Thyroid gland (tissue), 4 donors: ENCODE measurements at places on chromosomes 1 and 21. TPM values are rescaled to one million over a fixed set of nuclear protein-coding genes. Genes with fewer than 3 reads are reported as not detected.

DNA sequence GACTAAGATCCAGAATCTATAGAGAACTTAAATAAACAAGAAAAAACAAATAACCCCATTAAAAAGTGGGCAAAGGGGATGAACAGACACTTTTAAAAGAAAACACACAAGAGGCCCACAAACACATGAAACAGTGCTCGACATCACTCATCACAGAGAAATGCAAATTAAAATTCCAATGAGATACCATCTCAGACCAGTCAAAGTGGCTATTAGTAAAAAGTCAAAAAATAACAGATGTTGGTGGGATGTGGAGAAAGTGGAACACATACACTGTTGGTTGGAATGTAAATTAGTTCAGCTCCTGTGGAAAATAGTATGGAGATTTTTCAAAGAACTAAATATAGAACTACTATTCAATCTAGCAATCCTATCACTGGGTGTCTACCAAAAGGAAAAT lies 143.1 kb downstream of the IFI44 start:
- no peaks in the 10 kb centered on the region for H3K27me3 ChIP-seq
- no peaks in the 10 kb centered on the region for H3K4me1 ChIP-seq
- no peak overlapping the region for H3K27ac ChIP-seq
- DNase-seq: no peak
- no peaks in the 10 kb centered on the region for H3K36me3 ChIP-seq
- no peak overlapping the region for H3K4me3 ChIP-seq

DNA sequence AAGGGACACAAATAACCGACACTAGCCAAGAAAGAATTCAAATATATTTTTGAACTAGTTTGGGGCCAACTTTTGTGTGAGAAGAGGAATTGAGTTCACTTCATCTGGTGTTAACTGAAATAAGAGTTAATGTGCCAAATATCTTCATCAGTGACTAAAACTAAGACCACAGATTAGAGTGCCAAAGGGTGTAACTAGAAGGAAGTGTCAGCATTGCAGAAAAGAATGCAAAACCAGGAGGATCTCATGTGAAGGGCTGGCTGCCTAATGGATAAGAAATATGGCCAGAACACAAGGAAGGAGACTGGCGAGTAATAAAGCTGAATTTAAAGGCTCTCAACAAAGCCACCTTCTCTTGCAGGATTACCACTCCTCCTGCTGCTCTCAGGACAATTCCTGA lies 61.8 kb upstream of the LRRC8D start:
- H3K27me3 ChIP-seq: no peaks in the 10 kb centered on the region
- no peaks in the 10 kb centered on the region for H3K36me3 ChIP-seq
- no peak overlapping the region for H3K27ac ChIP-seq

- H3K27ac ChIP-seq: no peak overlapping the region
- no peaks in the 10 kb centered on the region for H3K27me3 ChIP-seq
- no peak for DNase-seq
- no peaks in the 10 kb centered on the region for H3K36me3 ChIP-seq
- H3K4me1 ChIP-seq: peaks cover 16% of the 10 kb centered on the region
These were observed 33.3 kb upstream of the TDRD10 start for GRCh38 chr1:154468535-154469250.

DNA sequence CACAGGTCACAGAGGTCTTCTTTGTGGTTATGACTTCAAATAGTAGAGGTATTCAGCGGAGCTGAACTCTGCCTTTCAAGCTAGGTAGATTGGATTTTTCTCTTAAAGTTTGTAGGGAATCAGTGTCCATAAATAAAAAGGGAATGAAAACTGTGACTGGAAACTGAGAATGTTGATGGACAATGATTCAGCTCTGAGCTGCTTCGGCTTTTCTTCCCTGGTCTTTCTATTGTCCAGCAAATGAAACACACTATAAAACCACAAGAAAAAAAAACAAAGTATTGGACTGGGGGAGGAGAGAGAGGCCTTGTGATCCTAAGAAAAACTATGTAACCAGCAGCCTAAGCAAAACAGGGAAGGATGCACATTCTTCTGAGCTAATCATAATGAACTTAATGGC lies 11.1 kb downstream of the TNNI3K start:
- H3K27me3 ChIP-seq: no peaks in the 10 kb centered on the region
- H3K4me3 ChIP-seq: no peak overlapping the region
- H3K36me3 ChIP-seq: no peaks in the 10 kb centered on the region
- H3K4me1 ChIP-seq: no peaks in the 10 kb centered on the region

DNA sequence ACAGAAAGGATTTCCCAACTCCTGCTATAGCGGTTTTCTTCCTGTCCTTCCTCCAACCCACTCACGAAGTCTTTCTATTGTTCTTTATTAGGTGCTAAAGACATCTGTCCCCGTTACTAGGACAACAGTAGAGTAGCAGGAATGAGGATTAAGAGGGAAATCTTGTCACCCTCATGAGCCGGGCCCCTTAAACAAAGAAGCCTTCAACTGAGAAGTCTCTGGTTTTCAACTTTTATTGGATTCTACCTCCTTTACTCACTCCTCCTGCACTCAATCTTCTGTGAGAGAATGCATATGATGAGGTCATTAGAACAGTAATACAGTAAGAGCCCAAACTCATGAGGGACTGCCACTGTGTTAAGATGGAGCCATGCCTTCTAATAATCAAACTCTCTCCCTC lies 206.3 kb downstream of the OMA1 start:
- H3K4me3 ChIP-seq: no peak overlapping the region
- no peak overlapping the region for H3K27ac ChIP-seq
- H3K27me3 ChIP-seq: no peaks in the 10 kb centered on the region
- no peaks in the 10 kb centered on the region for H3K4me1 ChIP-seq

DNA sequence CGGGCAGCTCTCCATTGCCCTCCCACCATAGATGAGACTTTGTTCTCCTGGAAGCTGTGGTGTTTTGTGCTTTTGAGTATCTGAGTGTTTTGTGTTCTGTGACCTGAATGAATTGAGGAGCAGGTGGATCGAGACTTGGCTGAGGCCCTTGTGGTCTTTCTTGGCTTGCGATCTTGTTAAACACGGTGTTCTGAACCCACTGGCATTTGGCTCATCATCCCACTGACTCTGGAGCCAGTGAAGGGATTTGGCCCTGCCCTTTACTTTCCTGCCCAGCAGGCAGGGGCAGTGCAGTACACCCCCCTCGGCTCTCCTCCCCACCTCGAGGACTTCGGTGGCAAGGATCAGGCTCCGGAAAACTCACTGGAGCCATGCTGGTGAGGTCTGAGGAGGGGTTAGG lies 30.6 kb downstream of the PKNOX1 start:
- H3K4me1 ChIP-seq: no peaks in the 10 kb centered on the region
- no peak overlapping the region for H3K4me3 ChIP-seq
- no peaks in the 10 kb centered on the region for H3K36me3 ChIP-seq
- H3K27me3 ChIP-seq: no peaks in the 10 kb centered on the region

DNA sequence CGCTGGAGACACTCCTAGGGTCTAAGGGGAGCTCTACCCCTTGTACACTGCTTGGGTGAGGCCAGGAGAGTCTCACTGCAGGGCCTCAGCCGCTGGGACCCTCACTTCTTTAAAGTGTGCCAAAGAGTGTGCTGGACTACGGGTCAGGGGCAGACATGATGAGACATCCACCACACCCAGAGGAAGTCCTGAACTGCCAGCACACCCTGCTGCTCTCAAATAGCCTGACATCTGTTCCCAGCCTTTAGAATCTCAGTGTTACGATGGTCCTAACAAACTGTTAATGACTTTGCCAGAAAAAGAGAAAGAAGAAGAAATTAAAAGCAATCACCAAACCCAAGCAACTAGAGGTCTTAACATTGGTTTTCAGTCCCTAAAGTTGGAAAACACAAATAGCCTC lies 49.0 kb downstream of the MRPL37 start:
- no peak for DNase-seq
- H3K36me3 ChIP-seq: no peaks in the 10 kb centered on the region
- no peak overlapping the region for H3K4me3 ChIP-seq
- H3K27ac ChIP-seq: no peak overlapping the region

FH gene
- total RNA-seq: 58.4 TPM
